ENCODE measurements at places on chromosomes 2 and 18.
A peak's percentile ranks its signal among the peaks of the same experiment; 100 is the strongest.

GRCh38 chr2:177353187-177353478, 39.4 kb upstream of the AGPS start:
- DNase-seq: no peak

GRCh38 chr2:30766666-30767065, 40.6 kb downstream of the CAPN13 start:
- DNase-seq: no peak

GRCh38 chr2:241562269-241562891, 3.8 kb downstream of the BOK start:
- no peak for DNase-seq

- DNase-seq: peak; percentile 2
Observed at GRCh38 chr2:157302492-157303099, 23.0 kb downstream of the ERMN start.

Measured in SIG-M5 (cell line).